AG04450 (cell line): ENCODE measurements at places on chromosomes 4 and X.

- DNase-seq, result no peak
Measured at GRCh38 chr4:1099684-1100335, 13.6 kb downstream of the RNF212 start.

- no peak for DNase-seq
Measured at GRCh38 chr4:73224886-73225285, 33.7 kb downstream of the ANKRD17 start.

GRCh38 chr4:65911720-65912119 is 241.4 kb upstream of the EPHA5 start:
- DNase-seq, result no peak

DNA sequence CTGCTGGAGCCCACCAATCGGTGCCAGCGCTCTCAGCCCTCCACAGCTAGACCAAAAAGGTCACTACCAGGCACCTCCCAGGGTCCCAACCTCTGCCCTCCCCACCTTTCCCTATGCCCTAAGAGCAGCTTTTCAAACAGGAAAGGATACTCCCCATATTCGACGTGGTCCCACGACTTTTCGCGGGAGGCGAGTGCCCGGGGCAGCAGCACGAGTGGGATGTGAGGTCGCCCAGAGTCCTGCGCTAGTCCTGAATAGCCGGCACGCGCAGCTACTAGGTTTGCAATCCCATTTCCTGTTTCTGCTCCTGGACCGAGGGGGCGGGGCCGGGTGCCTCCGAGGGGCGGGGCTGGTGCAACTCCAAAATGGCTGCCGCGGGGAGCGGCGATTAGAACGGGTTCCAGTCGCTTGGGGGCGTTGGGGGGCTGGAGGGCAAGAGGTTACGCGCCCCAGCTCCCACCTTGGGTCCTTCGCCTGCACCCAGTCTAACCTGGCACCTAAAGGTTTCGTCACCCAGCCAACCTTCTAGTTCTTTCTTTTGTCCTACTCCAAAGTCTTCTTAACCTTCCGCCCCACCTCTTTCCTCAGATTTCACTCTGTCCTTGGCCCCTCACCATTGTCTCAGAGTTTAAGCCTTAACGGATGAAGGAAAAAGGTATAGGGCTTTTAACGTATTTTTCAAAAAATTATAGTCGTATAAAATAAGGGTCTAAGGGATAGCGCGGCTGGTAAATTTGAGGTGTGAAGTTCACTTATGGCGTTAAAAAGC is 85.0 kb upstream of the TENT5D start:
- DNase-seq, result no peak

GRCh38 chrX:17820100-17820499 is 41.0 kb downstream of the RAI2 start:
- no peak for DNase-seq

DNA sequence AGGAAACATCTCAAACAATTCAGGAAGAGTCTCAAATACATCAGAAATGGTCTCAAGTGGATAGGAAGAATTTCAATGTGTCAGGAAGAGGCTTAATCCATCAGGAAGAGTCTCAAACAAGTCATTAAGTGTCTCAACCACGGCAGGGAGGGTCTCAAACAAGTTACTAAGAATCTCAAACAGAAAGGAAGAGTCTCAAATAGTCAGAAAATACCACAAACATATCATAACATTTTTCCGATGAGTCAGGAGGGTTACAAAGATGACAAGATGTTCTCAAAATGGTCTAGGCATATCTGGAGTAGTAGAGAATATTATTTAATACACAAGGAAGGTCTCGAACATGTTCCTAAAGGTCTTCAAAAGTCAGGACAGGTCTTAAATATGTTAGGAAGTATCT is 109.3 kb upstream of the USP9X start:
- DNase-seq, result no peak

- no peak for DNase-seq
Measured at GRCh38 chr4:143411527-143412419, 75.1 kb downstream of the GAB1 start.

DNA sequence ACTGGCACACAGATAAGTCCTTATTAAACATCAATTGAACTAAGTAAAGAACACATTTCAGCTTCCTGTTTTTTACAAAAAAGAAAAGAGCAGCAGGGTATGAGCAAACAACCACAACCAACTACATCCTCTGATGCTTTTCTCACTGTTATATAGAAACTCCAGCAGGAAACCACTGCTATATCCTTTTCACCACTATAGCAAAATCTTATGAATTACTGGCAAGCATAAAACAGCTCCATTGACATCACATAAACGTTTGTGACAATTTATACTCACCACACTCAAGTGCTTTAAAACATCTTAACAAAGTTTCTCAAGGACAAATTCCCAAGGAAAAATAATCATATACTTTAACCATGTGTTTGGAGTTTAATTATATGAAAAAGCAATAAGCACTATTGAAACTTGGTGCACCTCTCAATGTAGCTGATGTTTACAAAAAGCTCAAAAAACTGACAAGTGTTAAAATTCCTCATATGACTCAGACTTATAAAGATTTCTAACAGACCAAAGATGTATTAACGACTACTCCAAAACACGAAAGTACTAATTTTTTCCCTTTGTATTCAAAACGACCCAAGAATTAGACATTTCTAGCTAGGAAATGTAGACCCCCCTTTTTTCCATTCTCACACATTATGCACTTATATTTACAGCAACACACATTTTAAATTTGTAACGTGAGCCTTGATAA is 12.9 kb downstream of the GPRIN3 start:
- DNase-seq, result no peak

GRCh38 chrX:118337687-118338086 is 8.2 kb upstream of the WDR44 start:
- DNase-seq, result no peak

DNA sequence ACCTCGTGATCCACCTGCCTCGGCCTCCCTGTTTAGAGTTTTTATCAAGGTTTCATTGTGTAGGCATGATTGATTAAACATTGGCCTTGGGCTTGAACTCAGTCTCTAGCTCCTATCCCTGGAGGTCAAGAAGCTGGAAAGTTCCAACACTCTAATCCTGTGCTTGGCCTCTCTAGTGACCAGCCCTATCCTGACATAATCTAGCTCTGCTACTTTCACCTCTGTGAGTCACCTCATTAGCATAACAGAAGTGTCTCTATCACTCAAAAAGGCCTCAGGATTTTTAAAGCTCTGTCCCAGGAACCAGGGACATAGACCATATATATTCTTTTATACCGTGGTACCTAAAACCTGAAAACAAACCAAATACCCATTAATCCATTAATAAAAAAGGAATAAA is 377.5 kb downstream of the CENPC start:
- no peak for DNase-seq

DNA sequence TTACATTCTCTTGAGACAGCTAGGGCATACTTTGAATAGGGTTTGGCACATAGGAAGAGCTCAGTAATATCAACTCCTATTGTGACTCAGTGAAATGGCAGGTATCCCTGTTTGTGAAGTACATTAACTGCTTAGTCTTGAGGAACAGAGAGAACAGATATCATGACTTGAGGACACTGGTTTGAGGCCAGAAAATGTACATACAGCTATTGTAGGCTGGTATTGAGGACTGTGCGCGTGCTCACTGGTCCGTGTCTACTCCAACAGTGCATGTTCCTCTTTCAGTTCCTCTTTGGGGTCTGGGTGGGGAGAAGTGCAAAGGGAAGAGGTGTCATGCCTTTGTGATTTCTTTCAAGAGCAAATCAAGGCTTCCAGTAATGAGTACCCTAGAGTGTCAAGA is 34.6 kb upstream of the TBC1D9 start:
- DNase-seq, result no peak

GRCh38 chr4:74033739-74034138 is 4.8 kb downstream of the CXCL3 start:
- no peak for DNase-seq

- no peak for DNase-seq
Measured at GRCh38 chr4:48767055-48767929, 12.8 kb downstream of the FRYL start.

- DNase-seq, result no peak
Measured at GRCh38 chrX:37958525-37959211, 47.7 kb upstream of the SYTL5 start.

GRCh38 chr4:117654079-117654478 is 380.2 kb upstream of the NDST3 start:
- DNase-seq, result no peak

DNA sequence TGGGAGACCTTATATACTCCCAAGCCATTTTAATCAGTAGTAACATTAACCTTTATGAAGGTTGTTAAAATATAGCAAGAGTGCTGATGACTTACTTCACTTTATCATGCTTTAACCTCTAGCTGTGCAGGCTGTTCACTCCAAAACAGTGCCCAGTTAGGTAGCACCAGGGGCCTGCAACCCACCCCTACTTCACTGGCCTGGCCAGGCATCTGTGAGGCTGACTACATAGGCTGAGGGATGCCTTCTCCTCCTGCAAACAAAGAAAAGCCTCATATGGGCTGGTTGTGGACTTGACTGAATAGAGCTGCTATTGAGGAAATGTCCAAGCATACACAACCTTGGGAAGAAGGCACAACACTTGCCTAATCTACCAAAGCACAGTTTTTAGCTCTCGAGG is 172.8 kb downstream of the SHROOM3 start:
- no peak for DNase-seq

GRCh38 chr4:74402692-74403456 is 37.9 kb downstream of the EREG start:
- no peak for DNase-seq

GRCh38 chr4:85937507-85937906 is 422.3 kb downstream of the MAPK10 start:
- no peak for DNase-seq

DNA sequence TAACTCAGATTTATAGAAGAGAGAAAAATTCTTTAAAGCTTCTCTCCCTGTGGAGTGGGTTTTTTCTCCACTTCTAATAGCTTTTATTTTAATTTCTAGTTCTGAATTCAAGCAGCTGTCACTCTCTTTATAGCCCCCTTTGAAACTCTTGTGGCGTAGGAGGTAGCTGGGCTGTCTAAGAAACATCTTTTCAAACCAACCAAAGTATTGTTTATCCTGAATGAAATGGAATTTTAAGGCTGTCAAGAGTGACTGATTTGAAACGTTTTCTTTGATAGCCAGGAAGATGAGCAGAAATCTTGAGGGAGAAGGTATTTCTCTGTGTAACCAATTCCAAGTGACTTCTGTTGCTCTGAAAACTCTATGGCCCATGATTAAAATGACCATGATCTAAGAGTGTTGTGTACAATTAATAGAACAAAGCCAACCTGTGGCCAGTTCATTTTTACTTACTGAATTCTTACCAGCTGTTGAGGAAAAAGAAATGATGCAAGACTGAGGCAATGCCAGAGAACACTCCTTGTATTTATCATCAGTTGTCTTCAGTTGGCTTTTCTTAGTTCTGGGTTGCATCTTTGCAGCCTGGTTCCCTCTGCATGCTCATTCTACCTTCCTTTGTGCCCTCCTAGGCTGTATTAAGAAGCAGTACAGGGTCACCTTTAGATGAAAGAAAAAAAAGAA is 298.4 kb downstream of the ARHGAP10 start:
- peak; percentile 24 for DNase-seq

- no peak for DNase-seq
Measured at GRCh38 chr4:70818173-70818855, 21.4 kb downstream of the GRSF1 start.

DNA sequence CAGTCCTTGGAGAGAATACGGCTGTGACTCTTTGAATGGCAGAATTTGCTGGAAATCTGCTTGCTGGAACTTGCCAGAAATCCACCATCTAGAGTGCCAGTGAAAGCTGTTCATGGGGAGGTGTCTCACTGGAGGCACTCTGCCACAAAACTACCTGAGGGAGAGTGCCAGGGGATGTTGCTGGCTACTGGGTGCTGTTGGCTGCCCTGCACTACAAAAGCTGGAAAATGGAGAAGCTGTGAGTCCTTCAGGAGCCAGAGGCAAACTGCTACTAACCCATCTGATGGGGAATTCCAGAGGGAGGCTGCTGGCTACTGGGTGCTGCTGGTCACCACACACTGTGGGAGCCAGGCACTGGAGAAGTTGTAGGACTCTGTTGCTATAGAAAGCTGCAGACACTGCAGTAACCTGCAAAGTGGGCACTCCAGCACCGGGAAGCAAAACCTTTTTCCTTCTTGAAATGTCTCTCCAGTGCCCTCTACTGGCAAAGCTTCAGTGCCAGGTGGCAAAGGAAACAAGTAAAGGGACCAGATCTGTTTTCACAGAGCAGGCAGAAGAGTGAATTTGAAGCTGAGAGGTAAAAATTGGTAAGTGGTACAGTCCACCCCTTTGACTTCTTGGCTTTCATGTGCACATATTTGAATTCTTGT is 47.8 kb upstream of the HSD17B10 start:
- DNase-seq, result peak; percentile 21

GRCh38 chr4:8209181-8209874 is 10.2 kb downstream of the SH3TC1 start:
- DNase-seq, result no peak

DNA sequence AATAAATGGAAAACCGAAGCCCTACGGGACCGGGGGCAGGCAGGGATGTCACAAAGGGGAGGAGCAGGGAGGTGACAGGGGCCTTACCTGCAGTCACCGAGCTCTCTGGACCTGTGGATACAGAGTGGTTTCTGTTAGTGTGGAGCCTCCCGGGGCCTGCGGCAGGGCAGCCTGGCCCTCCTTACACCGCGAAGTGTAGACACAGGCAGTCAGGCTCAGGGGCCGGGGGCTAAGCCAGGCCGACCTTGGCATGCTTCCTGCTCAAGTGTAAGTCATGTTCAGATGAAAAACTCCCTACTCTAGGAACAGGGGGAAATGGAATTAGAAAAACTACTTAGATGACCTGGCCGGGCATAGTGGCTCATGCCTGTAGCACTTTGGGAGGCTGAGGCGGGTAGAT is 4.3 kb downstream of the FAM3A start:
- no peak for DNase-seq

DNA sequence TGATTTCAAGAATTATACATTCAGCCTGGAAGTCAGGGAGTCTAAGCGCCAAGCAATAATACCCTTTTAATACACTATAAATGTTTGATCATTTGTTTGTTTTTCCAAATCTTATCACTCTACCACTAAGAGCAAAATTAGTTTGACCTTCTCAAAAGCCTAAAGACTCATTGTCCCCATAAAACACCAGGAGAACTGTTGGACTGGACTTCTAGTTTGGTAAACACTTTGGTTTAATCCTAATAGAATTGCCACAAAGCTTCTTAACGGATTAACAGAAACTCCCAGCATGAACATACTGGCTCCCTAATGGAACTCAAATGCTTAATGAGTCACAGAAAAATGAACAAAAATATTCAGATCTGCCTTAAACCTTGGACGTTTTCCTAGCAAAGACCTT is 34.9 kb downstream of the SYTL5 start:
- DNase-seq, result no peak

GRCh38 chr4:159224408-159224807 is 121.5 kb downstream of the RAPGEF2 start:
- DNase-seq, result no peak

DNA sequence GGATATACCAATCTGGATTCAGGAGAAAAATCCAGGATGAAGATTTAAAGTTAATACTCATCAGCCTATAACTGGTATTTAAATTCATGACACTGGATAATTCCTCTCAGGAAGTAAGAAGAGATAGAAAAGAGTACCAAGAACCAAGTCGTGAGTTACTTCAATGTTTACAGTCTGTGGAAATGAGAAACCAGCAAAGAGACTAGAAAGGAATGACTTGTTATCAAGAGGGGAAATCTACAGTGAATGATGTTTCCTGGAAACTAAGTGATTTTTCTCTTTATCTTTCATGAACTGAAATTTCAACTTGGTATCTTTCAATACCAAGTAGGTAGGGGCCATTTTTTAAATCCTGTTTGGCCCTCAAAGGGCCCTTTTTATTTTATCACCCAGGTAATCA is 217.9 kb upstream of the AFF2 start:
- no peak for DNase-seq
